Muscle of arm (tissue), 14 donors: ENCODE measurements at places on chromosomes 12 and 14. TPM values are rescaled to one million over a fixed set of nuclear protein-coding genes. Genes with fewer than 3 reads are reported as not detected.

The SERPINA5 gene
- 0.27 TPM for polyA plus RNA-seq

DNA sequence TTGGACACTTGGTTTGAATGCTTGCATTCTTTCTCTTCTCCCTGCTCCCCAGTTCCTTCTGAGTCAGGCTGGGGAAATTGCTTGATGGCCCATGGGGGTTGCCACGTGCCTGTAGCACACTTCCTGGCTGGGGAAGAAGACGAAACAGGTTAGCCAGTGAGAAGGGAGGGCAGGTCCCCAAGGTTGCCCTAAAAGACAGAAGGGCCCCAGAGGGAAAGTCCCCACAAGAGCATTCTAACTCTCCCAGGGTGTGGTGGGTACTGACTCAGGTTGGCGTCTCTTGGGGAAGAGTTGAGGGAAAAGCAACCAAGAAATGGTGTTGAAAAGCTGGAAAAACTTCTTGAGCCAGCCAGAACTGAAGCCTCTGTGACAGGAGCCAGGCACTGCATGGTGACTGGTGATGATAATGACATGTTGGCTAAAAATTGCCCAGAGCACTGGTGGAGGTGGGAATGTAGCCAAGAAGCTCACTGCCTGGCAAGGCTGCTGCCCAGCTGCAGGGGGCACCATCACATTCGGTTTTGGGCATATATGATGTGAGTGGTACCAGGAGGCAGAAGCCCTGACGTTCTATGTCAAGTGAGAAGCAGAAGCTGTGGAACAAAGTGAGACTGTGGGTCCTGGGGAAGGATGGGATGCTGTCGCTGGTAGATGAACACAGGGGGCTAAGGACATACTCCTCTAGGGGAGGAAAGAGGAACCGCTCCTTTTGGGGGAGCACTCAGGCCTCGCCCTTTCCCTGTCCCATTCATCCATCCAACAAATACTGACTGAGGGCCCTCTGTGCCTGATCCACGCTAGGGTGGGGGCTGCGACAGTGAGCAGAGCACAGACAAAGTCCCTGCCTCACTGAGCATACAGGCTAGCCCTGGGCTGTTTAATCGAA is 8.1 kb upstream of the RABGGTA start:
- DNase-seq: no peak

GRCh38 chr12:1768615-1769014 is 51.8 kb upstream of the LRTM2 start:
- DNase-seq: no peak

The PSMA3 gene
- 65.1 TPM for polyA plus RNA-seq

GRCh38 chr12:96398424-96399119 is 1.7 kb downstream of the CDK17 start:
- no peak for DNase-seq

GRCh38 chr14:76784881-76785280 is 23.6 kb downstream of the VASH1 start:
- peak; percentile 76 for DNase-seq

- peak; percentile 45 for DNase-seq
Observed at GRCh38 chr12:10716704-10717315, 6.3 kb downstream of the YBX3 start.

The PTPRB gene
- polyA plus RNA-seq: 18.8 TPM

DNA sequence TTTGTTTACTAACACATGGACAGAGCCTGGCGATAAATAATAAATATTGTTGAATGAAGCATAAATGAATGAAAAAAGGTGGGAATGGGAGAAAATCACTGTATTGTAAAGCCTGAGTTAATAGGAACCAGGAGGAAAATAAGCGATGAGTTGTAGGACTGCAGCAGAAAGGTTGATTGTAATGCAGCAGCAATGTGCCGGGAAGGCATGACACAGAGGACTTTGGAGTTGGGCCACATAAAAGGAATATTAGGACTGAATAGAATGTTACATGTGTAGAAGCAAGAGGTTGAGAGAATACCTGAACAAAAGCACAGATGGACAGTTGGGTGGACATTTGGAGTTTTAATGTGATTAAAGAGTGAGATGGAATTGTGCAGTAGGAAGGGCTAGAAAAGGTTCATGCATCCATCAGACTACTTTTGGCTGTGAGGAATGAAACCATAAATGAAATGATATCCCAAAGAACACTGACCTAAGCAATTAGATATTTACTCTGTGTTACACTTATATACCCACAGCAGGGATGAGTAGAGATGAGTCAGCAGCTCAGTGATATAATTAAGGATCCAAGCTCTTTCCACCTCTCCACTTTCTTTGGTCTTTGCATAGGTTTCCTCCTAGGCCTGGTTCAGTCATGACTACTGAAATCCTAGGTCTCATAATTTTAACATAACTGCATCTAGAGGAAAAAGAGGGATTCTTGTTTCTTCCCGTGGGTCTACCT is 55.4 kb downstream of the CCER1 start:
- DNase-seq: no peak

GRCh38 chr12:105461271-105461943 is 130.9 kb downstream of the C12orf75 start:
- DNase-seq: no peak
